ENCODE measurements at places on chromosomes 2 and 18. TPM values are rescaled to one million over a fixed set of nuclear protein-coding genes. Genes with fewer than 3 reads are reported as not detected.

MAP2 gene
- 14.4 TPM for total RNA-seq

GCG gene
- total RNA-seq: not detected

DSG4 gene
- total RNA-seq: not detected

ZNF804A gene
- total RNA-seq: 0.51 TPM

UGT1A10 gene
- total RNA-seq: not detected

CAPN14 gene
- total RNA-seq: not detected

ABCG8 gene
- total RNA-seq: not detected

DYSF gene
- total RNA-seq: 0.70 TPM

VIL1 gene
- not detected for total RNA-seq

CD8A gene
- not detected for total RNA-seq

IRS1 gene
- 18.5 TPM for total RNA-seq

DNAJC10 gene
- 67.1 TPM for total RNA-seq

LIMS3 gene
- 1.9 TPM for total RNA-seq

TM4SF20 gene
- total RNA-seq: not detected

HOXD12 gene
- total RNA-seq: not detected

SAG gene
- total RNA-seq: not detected

HOXD1 gene
- not detected for total RNA-seq

CYS1 gene
- 2.1 TPM for total RNA-seq

IL1R1 gene
- total RNA-seq: 195 TPM

EFEMP1 gene
- 2,350 TPM for total RNA-seq

SUPT7L gene
- total RNA-seq: 14.0 TPM

ELOA2 gene
- not detected for total RNA-seq

EGR4 gene
- not detected for total RNA-seq

TRPM8 gene
- total RNA-seq: not detected

SIGLEC15 gene
- not detected for total RNA-seq

EN1 gene
- total RNA-seq: 5.7 TPM

M1AP gene
- not detected for total RNA-seq

ATP8B1 gene
- 4.8 TPM for total RNA-seq

PSMA8 gene
- total RNA-seq: not detected

MALL gene
- total RNA-seq: 4.4 TPM

RIOK3 gene
- total RNA-seq: 28.3 TPM

MEP1B gene
- total RNA-seq: not detected

ANKRD62 gene
- not detected for total RNA-seq

DBI gene
- 222 TPM for total RNA-seq

PID1 gene
- 8.4 TPM for total RNA-seq

PARD6G gene
- 1.8 TPM for total RNA-seq

IL1B gene
- total RNA-seq: 0.09 TPM

NPHP1 gene
- total RNA-seq: 1.9 TPM

Data from pericardium fibroblast (primary cell).